Brain microvascular endothelial cell (primary cell): ENCODE measurements at places on chromosomes 2 and 18.
A peak's percentile ranks its signal among the peaks of the same experiment; 100 is the strongest.

GRCh38 chr2:97911206-97911921 is 84.4 kb downstream of the TMEM131 start:
- peak; percentile 25 for DNase-seq

DNA sequence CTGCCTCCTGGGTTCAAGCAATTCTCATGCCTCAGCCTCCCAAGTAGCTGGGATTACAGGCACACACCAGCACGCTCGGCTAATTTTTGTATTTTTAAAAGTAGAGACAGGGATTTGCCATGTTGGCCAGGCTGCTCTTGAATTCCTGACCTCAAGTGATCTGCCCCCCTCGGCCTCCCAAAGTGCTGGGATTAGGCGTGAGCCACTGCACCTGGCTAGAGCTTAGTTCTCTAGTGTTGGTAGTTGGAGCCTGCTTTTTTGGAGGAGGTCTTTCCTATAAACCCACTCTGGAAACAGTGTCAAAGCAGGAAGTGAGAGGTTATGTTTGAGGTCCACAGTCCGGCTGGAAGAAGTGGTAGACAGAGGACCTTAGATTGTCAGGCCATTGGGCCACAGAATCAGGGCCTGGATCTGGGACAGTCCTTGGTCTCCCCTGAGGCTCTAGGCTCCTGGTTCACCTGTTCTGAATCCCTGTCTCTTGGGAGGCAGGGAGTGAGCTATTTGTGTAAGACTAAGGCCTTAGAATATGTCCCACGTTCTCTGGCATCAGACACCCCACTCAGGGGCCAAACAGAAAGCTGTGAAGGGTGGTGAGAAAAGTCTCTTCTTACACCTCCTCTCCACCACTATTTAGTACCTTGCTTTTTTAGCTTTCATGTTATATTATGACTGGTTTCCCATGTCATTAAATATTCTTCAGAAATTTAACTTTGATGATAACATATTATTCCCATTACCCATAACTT is 34.5 kb downstream of the PCBP1 start:
- no peak for DNase-seq

GRCh38 chr2:71706836-71707235 is 253.5 kb downstream of the DYSF start:
- DNase-seq: no peak

- DNase-seq: no peak
Observed at GRCh38 chr2:9416267-9416961, 6.9 kb downstream of the ITGB1BP1 start.

DNA sequence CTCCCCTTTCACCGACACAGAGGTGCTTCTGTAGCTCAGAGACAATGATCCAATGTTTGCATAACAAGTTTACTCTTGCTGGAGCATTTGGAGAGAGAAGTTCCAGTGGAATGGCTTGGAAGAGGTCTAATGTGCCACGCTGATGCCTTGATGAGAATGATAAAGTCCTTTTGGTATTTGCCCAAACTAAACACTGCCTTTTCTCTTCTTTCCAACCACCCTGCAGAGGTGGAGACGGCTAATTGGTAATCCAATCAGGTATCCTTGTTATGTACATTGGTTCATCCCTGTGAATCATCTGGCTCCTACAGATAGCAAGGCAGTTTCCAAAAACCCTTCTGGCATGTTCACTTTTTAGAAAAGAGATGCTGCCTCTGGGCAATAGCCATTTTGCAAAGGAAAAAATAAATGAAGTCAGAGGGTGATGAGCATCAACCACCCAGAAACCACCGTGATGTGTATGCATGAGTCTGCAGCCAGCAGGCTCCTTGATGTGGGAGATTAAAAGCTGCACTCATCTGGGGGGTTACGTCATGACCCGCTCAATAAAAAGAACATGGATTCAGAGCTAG is 40.6 kb downstream of the KIAA2012 start:
- DNase-seq: no peak

- no peak for DNase-seq
Observed at GRCh38 chr2:83695037-83695436, 764.0 kb downstream of the SUCLG1 start.

DNA sequence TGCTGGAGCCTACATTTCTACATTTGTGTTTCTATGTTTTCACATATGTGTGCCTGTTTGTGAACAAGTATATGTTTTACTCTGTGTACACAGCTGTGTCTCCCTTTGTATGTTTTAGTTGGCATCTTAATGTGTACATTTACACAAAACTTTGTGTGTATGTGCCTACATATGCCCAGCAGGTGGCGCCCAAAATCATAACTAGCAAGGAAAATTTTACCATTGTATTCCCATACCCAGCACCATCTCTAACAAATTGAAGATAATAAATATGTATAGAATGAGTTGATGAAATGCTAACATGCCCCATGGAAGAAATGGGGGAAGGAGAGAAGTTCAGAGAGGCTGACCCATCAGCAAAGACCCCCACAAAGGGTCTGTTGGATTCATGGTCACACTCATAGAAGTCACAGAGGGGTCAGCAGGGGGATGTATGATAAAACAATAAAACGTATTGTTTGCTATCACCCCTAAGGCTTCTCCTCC is 48.1 kb downstream of the PKDCC start:
- DNase-seq: peak; percentile 80

- no peak for DNase-seq
Observed at GRCh38 chr2:60857056-60857455, 24.3 kb upstream of the REL start.

DNA sequence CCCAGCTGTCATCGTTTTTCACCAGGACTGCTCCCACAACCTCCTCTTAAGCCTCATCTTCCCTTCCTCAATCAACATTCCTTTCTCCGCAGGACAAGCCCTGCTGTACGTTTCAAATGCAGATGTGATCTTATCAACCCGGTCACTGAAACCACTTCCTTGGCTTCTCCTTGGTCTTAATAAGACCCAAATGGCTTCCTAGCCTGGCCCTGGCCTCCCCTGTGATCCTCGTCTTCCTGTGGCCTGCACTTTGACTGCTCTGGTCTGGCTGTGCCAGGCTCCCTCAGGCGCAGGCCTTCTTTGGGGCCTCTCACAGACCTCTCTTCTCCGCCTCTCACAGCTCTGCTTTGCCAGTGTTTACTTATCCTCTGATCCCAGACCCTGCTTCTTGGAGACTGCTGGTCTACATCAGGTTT is 4.7 kb upstream of the ADNP2 start:
- DNase-seq: no peak

- no peak for DNase-seq
Observed at GRCh38 chr2:128664499-128664971, 345.9 kb upstream of the HS6ST1 start.

DNA sequence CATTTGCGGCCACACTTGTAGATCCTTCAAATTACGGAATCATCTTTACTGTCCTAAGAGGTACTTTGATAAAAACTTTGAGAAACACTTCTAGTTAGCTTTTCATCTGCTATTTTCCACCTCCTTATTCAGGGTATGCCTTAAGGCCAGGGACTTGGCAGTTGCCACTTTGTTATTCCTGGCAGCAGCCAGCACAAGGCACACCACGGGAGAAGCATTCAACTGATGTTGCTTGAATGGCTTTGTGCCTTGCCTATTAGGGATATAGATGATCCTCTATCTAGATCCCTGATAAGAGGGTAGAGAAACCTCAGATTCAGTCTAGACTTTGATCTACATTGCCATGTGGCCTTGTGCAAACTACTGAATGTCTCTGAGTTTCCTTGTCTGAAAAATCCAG is 70.3 kb upstream of the EPHA4 start:
- DNase-seq: no peak

- DNase-seq: no peak
Observed at GRCh38 chr2:105231232-105231619, 10.3 kb upstream of the GPR45 start.

- no peak for DNase-seq
Observed at GRCh38 chr18:42525905-42526304, 570.9 kb downstream of the PIK3C3 start.

DNA sequence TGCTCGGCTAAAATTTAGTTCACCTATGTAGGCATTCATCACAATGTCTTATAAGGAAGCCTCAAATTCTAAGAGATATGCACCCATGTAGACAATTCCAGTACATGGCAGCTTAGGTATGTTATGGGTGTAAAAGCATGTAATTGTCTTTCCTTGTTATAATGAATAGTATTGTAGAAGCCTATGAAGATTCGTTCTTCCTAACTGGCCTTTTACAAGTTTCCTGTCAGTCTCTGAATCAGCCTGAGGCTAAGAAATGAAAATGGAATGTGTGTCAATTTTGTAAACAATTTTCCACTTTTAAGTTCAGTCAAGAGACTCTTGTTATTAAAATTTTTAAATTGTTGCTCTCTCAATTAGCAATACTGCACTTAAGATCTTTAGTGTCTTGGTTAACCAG is 189.9 kb upstream of the GALNT5 start:
- DNase-seq: no peak

DNA sequence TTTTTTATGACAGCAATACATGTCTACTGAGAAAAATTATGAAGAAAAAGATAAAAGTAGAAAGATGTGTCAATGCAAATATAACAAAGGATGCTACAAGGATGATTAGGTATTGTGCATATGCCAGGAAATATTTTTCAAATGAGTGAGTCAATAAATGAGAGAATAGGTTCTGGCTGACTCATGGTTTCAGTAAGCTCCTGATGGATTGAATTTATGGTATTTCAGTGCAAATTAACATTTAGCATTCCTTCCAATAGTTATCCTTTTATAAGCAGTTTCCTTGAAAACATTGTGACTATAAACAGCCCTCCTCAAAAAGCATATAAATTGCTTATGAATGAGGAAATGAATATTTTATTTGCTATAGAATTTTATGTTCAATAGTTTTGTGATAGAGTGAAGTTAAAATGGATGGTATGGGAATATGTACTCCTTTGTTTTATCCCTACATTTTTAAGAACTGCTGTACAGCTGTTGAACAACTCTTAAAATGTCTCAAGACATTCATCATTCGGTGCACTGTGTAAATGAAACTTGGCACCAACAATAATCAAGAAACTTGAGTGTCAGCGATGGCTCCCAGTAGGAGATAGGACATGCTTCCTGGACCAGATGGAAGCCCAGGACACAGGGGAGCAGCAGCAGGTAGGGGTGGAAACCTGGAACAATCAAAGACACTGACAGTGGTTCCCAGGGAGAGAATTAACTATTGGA is 144.7 kb downstream of the PMAIP1 start:
- no peak for DNase-seq

DNA sequence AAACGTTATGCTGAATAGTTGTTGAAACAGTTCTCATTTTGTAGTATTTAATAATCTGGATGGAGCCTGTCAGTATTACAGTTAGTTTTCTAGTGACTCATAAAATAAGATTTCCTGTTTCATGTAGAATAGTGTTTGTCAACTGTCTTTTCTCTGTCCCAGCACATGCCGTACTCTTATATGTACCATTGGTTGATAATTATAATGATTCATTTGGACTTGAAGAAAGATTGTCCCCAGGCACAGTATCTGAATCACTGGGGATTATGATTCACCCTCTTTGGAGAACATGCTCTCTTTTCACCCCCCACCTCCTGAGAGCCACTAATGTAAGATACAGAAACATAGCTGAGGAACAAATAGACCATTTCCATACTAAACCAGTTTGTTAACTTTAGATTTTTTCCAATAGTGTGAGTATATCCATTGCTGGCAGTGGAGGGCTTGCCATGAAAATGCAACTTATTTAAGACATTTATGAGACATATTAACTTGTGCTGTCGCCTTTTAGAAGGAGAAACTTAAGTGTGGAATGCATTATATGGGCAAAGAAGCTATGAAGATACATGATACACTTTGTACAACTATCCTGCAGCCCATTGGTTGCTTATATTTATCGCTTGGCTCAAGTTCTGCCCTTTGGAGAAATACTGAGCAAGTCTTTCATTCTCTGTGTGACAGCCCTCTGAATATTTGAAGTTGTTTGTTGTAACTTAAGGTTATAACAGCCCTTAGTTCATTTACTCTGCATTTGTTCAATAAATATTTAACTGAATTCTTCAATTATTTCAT is 12.4 kb downstream of the COPS8 start:
- peak; percentile 91 for DNase-seq

DNA sequence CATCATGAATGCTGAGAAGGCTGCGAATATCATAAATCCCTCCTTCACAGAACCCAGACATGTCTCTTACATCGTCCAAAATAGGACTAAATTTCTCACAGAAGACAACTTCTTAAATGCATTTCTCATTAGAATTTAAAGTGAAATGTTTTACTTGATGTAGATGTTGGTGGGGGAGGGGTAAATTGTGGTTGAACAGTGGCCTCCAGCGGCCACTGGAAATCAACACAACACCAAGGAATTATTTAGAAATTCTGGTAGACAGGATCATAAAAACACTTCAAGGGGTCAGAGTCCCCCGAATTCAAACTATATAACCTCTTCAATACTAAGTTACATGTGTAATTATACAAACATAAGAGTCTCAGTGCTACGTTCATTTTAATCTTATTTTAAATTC is 135.9 kb downstream of the ABCA12 start:
- DNase-seq: peak; percentile 35

GRCh38 chr2:197200762-197201058 is 109.9 kb downstream of the ANKRD44 start:
- no peak for DNase-seq

DNA sequence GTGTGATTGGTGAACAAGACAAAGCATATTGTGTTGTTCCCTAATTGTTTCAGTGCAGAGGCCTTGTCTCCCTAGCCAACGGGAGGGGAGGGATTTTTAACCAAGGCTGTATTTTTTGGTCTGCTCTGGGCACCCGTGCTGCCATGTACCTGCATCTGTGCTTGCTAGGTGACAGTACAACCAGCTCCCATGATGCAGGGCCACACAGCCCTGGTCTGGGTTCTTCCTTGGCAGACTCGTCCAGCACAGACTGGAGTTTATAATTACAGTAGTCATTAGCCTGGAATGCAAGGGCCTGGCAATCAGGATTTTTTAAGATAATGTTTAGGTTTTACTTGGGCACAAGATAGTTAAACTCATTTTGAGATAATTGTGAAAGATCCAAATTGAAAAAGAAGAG is 36.4 kb downstream of the TCF7L1 start:
- no peak for DNase-seq

DNA sequence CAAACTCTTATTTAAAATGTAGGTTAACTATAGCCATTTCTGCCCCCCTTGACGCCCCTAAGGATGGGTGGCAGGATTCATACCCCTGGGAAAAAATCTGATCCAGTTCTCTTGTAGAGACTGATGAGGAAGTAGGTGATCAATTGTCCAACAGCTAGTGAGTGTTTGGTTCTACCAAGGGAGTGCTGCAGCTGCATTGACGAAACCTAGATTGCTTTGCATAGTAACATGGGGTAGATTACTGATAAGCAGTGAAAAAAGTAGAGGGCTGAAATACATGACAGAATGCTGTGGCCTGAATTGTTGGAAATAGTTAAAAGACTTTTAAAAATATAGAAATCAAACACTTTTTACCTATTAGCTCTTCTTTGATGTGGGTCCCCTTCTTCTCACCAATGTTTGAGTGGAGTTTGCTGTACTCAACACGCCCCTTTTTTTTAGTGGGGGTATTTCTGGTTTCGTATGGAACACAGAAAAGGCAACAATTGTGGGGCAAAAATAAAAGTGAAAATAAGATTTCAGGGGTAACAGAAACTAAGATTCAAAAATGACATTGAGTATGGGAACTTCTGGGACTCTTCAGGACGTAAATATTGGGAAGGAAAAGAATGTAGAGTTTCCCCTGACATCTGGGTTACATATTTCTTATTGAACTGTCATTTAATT is 66.2 kb downstream of the MAIP1 start:
- no peak for DNase-seq

GRCh38 chr18:72232644-72233043 is 311.5 kb downstream of the CBLN2 start:
- no peak for DNase-seq
